HuH-7.5 (cell line): ENCODE measurements at places on chromosomes 5 and 9.
A peak's percentile ranks its signal among the peaks of the same experiment; 100 is the strongest.

GRCh38 chr5:107063511-107063910 lies 607.2 kb downstream of the EFNA5 start:
- DNase-seq: no peak

GRCh38 chr9:94079236-94079635 lies 5.0 kb upstream of the PTPDC1 start:
- DNase-seq: no peak

DNA sequence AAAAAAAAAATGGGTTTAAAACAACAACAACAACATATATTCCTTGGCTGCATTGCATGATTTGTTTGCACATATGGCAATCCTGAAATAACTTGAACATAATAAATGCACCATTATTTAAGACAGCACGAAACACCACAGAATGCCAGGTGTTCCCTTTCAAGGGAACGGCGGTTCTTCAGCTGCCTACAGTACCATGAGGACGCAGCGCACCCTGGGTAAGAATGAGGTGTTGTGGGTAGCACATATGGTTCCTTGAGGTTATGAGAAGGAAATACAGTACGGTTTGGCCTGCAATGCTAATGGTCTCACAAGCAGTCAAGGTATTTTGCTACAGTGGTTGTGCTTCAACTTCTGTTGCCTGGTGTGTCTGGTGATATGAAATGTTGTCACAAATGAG lies 174.8 kb downstream of the SLC12A2 start:
- DNase-seq: no peak

GRCh38 chr9:137705443-137705863 lies 86.6 kb downstream of the EHMT1 start:
- DNase-seq: no peak

DNA sequence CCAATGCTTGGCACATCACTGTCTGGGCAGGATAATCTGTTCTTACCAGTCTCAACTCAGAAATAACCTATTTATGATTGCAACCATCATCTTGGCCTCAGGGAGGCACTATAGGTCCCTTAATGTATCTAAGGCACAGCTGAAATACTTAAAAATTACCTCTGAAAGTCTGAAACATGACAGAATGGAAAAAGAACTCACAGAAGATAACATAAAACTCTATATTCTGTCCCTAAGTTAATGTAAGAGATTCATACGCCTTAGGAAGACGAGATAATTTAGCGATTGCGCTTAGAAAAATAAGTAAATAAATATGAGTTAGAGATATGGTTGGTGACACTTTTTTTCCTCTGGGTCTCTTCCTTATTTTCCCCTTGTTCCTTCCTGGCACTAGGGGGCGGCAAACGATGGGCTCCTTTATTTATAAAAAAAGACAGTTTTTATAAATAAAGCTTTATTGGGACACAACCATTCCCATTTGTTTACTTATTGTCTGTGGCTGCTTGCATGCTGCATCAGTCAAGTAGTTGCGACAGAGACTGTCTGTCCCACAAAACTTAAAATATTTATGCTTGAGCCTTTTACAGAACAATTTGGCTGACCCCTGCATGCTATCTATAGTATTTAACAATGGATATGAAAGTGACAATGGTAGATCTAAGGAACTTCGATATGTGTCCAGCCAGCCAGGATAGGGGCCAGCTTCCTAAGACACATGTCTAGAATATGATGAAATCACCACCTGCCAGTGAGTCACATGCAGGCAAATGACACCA lies 79.6 kb downstream of the PDE4D start:
- DNase-seq: no peak

DNA sequence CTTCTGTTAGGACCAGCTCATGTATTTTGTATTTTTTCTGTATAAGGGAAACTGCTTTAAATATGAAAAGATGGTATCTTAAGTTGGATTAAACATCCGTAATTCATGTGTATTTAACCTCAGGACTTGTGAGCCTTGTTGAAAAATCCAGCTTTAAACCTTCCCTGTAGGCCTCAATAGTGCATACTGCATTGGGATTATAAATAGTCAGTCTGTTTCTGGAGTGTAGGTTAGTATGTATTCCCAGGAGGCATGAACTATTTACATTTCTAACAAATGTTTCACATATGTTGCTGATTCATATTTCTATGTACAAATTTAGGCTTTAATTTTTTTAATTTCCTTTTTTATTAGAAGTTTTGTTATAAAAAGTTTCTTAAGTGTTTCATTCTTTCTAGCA lies 137.9 kb upstream of the GRHPR start:
- no peak for DNase-seq

DNA sequence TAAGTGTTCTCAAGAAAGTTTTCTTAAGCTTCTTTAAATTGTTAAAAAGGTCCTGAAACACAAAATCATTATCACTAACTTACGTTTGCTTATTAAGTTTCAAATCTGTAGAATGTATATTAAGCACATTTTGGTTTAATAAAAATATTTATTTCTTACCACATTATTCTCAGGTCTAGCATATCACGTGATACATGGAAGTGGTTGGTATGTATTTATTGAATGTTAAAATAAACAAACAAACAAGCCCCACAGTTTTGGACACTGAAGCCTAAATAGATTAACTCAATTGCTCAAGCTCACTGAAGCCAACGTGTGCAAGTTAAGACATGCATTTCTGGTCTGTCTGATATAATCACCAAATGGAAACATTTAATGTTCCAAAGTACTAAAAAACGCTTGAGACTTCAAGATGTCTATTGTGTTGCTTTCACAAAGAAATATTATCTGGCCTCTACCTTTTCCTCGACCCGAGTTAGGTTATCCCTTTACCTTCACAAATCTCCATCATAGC lies 1136.9 kb downstream of the TAF11L14 start:
- DNase-seq: no peak

GRCh38 chr9:109941771-109942170 lies 161.8 kb downstream of the PALM2AKAP2 start:
- DNase-seq: no peak

- DNase-seq: no peak
Observed at GRCh38 chr5:177465044-177465443, 8.4 kb downstream of the DBN1 start.

GRCh38 chr9:93124793-93125192 lies 9.3 kb downstream of the NINJ1 start:
- peak; percentile 6 for DNase-seq

GRCh38 chr9:29214690-29215253 lies 1641.5 kb upstream of the C9orf72 start:
- no peak for DNase-seq

DNA sequence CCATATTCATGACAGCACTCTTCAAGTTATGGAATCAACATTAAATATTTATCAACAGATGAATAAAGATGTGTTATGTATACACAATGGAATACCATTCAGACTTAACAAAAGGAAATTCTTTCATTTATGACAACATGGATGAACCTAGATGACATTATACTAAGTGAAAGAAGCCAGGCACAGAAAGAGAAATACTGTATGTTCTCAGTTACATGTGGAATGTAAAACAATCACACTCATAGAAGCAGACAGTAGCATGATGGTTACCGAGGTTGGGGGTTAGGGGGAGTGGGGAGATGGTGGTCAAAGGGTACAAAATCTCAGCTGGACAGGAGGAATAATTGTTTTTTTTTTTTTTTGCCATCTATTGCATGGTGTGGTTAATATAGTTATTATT lies 431.9 kb downstream of the DMAC1 start:
- no peak for DNase-seq

DNA sequence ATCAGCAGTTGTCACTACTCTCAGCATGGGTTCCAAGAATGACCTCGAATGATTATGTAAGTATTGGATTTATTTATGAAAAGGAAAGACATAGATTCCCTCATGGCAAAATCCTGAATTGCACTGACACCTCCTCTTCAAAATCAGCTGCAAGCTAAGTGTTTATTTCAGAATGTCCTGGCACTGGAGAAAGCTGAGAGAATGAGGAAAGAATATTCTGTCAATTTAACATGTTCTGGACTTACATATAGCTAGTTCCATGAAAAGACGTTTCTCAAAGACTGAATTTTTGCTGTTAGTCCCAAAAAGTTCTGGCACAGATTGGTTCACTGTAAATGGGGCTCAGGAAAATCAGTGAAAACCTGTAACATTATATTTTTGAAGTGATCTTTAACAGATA lies 120.3 kb downstream of the NREP start:
- no peak for DNase-seq

DNA sequence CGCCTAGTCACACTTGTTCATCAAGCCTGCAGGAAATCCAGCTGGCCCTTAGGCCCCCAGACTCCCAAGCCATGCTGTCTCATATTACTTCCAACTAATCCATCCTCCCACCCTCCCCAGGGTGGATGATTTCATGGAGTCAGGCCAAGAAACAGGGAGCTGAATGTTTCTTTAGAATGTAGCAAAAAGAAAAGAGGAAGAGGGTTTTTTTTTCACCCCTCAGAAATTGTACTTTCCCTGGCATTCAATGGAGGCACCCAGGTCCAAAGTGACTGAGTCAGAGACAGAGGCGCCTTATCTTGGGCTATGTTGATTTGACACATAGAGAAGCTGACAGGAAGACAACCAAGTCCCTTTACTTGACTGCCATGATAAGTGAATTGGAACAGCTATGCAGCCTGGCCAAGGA lies 260.2 kb upstream of the NR4A3 start:
- no peak for DNase-seq

- peak; percentile 39 for DNase-seq
Observed at GRCh38 chr5:38672059-38672788, 115.8 kb upstream of the LIFR start.

DNA sequence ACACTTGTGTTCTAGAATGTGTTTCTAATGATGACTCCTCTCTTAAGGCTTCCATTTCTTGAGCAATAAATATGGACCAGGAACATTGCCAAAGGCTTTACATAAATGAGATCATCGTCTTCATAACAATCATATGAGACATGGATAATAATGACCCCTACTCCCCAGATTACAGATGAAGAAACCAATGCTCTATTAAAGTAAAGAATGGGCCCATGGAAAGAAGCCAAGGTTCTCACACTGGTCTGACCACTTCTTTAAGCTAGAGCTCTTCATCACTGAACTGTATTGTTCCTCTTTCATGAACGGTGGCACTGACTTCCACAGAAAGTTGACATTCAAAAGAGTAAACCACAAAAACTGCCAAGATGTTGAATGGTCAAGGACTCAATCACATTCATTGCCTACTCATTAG lies 65.3 kb downstream of the MARCHF3 start:
- DNase-seq: no peak
